ENCODE measurements at places on chromosomes 5 and 9. TPM values are rescaled to one million over a fixed set of nuclear protein-coding genes. Genes with fewer than 3 reads are reported as not detected.

DNA sequence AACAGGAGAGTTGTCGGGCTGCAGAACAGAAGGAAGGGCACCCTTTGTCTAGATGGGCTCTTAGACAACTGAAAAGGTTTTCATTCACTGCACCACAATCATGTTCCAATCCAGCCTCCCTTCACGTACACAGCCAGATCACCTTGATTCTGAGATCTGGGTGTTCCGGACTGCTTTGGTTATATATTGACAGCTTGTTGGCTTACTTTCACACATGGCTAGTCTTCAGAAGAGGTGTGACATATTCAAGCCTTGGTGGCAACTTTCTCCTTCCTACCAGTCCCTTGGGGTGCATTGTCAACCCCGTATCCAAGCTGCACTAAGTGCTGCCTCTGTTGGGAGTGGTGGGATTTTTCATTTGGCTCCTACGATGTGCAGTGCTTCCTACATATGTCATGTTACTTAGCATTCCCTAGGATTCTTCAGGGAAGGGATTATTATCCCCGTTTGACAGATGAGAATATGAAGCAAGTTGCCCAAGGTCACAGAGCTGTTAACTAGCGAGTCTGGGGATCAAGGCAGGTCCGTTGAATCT, 100.6 kb downstream of the LIFR start:
- no peak for DNase-seq

Gene ATP10B
- polyA plus RNA-seq, result 0.69 TPM

GRCh38 chr5:115775999-115776398, 40.5 kb downstream of the CDO1 start:
- DNase-seq, result no peak

Gene ADAM19
- polyA plus RNA-seq, result 9.8 TPM

DNA sequence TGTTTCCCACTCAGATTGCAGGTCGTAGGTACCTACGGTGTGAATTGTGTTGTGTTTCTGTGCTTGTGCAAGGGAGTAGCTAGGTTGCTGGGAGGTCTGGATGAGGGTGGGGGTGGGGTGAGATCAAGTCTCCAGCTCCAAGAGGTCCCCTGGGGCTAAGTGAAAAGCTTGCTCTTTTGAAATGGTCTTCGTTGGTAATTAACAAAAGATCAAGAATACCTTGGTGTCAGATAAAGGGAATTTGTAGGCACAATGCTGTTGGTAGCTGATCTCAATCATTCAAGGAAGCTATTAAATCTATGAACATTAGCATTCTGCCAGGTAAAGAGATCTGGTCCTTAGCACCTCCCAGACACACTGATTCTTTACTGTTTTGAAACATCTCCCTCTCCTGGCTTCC, 928 bp upstream of the PCDHGC4 start:
- no peak for DNase-seq

DNA sequence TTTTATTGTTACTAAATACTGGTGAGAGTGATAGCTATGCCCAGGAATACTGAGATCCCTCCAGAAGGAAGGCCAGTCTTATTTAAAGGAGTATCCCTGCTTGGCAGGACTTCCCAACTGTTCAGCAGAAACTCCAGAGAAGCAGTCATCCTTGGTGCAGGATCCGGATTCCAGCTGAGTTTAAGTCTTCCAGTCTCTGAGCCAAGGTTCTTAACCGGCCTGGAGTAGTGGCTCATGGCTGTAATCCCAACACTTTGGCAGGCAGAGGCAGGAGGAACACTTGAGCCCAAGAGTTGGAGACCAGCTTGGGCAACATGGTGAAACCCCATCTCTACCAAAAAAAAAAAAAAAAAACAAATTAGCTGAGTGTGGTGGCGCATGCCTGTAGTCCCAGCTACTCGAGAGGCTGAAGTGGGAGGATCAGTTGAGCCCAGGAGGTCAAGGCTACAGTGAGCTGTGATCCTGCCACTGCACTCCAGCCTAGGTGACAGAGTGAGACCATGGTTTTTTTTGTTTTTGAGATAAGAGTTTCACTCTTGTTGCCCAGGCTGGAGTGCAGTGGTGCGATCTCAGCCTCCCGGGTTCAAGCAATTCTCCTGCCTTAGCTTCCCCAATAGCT, 7.6 kb downstream of the NAIF1 start:
- no peak for DNase-seq

DNA sequence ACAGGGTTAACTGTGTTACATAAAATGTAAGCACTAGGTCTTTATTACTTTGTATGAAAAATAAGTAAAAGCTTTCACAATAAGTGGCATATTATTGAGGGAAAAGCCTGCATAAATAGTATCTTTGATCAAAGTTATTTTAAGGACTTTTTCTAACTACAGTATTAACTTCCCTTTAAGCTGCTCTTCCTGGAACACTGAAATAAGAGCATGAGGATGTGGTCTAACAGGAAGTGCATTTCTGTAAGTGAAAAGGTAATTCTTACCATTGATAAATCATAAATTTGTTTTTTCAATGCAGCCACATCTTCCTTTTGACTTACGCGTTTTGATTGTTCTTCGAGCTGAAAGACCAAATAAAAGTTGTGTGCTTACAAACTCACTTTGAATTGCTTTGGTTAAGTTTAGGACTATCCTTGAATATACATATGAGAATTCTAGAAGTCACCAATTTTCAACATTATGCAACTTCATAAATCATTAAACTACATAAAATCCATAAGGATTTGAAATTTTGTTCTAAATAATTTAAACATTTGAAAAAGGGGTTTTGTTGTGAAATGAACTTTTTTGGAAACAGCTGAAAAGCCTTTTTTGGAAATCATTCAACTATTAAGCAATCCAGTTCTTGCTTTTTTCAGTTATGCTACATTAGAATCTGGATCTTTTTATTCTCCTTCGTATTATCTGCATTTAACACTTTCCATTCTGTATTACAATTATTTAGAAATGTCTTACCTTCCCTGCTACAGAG, 50.6 kb downstream of the RASEF start:
- no peak for DNase-seq

- DNase-seq, result no peak
These were observed 24.0 kb upstream of the KLF4 start for GRCh38 chr9:107513464-107514100.

GRCh38 chr9:70060883-70061507, 17.3 kb downstream of the MAMDC2 start:
- DNase-seq, result no peak

DNA sequence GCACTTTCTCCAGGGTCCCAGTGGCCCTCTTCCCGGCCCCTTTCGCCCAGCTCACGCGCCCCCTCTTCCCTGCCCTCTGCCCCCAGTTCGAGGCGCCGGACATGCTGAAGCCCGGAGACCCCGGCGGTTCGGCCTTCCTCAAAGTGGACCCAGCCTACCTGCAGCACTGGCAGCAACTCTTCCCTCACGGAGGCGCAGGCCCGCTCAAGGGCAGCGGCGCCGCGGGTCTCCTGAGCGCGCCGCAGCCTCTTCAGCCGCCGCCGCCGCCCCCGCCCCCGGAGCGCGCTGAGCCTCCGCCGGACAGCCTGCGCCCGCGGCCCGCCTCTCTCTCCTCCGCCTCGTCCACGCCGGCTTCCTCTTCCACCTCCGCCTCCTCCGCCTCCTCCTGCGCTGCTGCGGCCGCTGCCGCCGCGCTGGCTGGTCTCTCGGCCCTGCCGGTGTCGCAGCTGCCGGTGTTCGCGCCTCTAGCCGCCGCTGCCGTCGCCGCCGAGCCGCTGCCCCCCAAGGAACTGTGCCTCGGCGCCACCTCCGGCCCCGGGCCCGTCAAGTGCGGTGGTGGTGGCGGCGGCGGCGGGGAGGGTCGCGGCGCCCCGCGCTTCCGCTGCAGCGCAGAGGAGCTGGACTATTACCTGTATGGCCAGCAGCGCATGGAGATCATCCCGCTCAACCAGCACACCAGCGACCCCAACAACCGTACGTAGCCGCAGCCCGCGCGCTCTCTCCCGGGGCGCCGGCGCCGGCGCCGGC, 1.0 kb downstream of the PRDM6 start:
- DNase-seq, result no peak

GRCh38 chr5:173029499-173029921, 26.6 kb upstream of the CREBRF start:
- no peak for DNase-seq

All from left renal cortex interstitium (tissue), 4 donors.